ENCODE measurements at places on chromosomes 3 and 15.

GRCh38 chr3:116394365-116394764, 50.9 kb downstream of the LSAMP start:
- DNase-seq = no peak

GRCh38 chr3:53834429-53835095, 11.7 kb downstream of the CHDH start:
- no peak for DNase-seq

DNA sequence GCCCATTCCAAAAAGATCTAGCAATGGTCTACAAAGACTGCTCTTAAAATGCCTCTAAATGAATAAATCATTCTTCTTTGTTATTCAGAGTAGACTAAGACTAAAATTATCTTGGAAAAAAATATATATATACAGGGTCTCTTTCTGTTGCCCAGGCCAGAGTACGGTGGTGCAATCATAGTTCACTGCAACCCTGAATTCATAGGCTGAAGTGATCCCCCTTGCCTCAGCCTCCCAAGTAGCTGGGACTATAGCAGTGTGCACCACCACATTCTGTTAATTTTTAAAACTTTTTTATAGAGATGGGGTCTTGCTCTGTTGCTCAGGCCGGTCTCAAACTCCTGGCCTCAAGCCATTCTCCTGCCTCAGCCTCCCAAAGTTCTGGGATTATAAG, 18.7 kb downstream of the WWTR1 start:
- no peak for DNase-seq

GRCh38 chr3:14275962-14276909, 97.6 kb downstream of the LSM3 start:
- DNase-seq = no peak

GRCh38 chr15:61057376-61057775, 171.7 kb downstream of the RORA start:
- no peak for DNase-seq

GRCh38 chr3:37580237-37580636, 281.4 kb upstream of the CTDSPL start:
- no peak for DNase-seq

- no peak for DNase-seq
Measured at GRCh38 chr3:55615694-55616295, 128.7 kb upstream of the WNT5A start.

DNA sequence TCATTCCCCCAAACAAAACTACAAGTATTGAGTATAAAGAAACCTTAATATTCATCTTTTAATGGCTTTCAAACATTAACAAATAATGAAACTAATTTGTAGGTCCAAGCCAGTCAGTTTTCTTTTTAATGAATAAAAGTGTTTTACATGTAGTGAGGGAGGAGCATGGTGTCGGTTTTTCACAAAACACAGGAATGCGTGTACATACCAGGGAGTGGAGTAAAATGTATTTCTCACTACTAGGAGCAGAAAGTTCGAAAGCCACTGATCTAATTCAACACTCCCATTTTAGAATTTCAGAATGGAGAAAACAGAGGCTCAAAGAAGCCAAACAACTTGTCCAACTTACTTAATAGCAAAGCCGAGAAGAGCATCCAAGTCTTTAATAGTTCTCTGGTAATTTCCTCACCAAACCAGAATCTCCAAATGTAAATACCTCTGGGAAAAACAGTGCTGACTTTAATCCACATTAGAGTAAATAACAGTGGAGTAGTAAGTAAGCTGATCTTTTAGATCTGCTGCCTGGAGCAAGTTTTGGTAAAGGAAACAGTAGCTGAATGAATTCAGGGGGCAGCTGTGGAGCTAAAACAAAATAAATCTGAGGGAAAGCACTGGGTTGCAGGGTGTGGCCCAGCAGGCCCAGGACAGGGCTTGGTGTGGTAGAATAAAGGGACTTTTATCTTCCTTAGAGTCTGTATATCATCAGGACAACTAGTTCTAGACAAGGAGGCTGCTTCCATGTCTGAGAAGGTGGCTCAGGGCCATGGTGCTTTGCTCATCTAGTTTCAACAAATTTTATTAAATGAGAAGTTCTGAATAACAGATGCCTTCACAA, 7.9 kb downstream of the ANP32A start:
- DNase-seq = no peak

GRCh38 chr15:69304182-69304545, 5.5 kb downstream of the PAQR5 start:
- no peak for DNase-seq

GRCh38 chr15:42137461-42138261, 18.8 kb downstream of the PLA2G4F start:
- DNase-seq = peak; percentile 27

Data from activated T-cell treated with anti-CD3 and anti-CD28 coated beads, Interleukin-2, amount 50 U/mL, for 48 hours (primary cell).